ENCODE measurements at places on chromosomes 7 and 10. TPM values are rescaled to one million over a fixed set of nuclear protein-coding genes. Genes with fewer than 3 reads are reported as not detected.
A peak's percentile ranks its signal among the peaks of the same experiment; 100 is the strongest.

- no peak for DNase-seq
These were observed 50.5 kb downstream of the MALSU1 start for GRCh38 chr7:23349484-23350157.

Gene AEBP1
- total RNA-seq, result not detected

GRCh38 chr7:84161398-84161797 lies 33.2 kb downstream of the SEMA3A start:
- DNase-seq, result no peak

- no peak for DNase-seq
These were observed 393.8 kb downstream of the LRMDA start for GRCh38 chr10:75825235-75825634.

GRCh38 chr7:86598721-86599120 lies 45.0 kb upstream of the GRM3 start:
- no peak for DNase-seq

Gene CALML3
- not detected for total RNA-seq

Gene DRGX
- not detected for total RNA-seq

GRCh38 chr10:26780106-26780792 lies 80.5 kb downstream of the ABI1 start:
- no peak for DNase-seq

GRCh38 chr10:74061104-74061503 lies 63.2 kb downstream of the VCL start:
- no peak for DNase-seq

Gene MSMB
- total RNA-seq, result not detected

DNA sequence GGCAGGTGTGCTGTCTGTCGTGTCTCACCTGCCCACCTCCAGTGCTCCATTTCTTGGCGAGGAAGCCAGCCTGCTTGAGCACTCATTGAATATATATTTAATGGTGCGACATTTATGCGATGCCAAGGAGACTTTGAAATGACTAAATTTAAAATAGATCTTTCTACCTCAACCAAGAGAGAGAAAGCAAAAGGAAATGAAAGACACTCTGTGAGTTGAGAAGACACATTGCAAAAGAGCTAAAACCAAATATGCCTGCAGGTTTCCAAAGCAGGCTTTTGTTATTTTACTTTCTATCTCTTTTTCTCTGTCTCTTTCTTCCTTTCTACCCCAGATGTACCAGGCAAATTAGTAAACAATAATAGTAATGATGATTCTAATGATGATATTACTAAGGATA lies 53.6 kb upstream of the AOAH start:
- no peak for DNase-seq

- DNase-seq, result no peak
These were observed 117.9 kb downstream of the NKX6-2 start for GRCh38 chr10:132668048-132668394.

GRCh38 chr10:120477743-120478141 lies 20.7 kb downstream of the PLPP4 start:
- DNase-seq, result peak; percentile 66

- no peak for DNase-seq
These were observed 5.3 kb upstream of the DEPP1 start for GRCh38 chr10:44983895-44984278.

GRCh38 chr7:50679218-50680007 lies 103.3 kb downstream of the GRB10 start:
- peak; percentile 11 for DNase-seq

- DNase-seq, result no peak
These were observed 41.3 kb downstream of the PHTF2 start for GRCh38 chr7:77839919-77840318.

DNA sequence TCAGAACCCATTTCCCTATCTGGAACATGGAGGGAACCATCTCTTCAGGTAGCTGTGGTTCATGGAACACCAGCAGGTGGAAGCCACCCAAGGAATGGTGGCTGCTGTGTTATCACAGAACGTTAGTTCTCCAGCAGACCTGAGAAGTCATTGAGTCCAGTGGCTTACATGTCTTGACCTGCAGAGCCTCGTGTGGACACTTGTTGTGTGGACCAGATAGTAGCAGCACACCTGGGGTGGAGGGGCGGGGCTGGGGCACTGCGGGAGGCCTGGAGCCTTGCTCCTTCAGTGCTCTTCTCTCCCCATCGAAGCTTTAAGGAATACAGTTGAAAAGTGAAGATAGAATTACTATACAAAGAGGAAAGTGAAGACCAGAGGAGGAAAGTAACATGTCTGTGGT lies 42.4 kb downstream of the VWA2 start:
- DNase-seq, result no peak

DNA sequence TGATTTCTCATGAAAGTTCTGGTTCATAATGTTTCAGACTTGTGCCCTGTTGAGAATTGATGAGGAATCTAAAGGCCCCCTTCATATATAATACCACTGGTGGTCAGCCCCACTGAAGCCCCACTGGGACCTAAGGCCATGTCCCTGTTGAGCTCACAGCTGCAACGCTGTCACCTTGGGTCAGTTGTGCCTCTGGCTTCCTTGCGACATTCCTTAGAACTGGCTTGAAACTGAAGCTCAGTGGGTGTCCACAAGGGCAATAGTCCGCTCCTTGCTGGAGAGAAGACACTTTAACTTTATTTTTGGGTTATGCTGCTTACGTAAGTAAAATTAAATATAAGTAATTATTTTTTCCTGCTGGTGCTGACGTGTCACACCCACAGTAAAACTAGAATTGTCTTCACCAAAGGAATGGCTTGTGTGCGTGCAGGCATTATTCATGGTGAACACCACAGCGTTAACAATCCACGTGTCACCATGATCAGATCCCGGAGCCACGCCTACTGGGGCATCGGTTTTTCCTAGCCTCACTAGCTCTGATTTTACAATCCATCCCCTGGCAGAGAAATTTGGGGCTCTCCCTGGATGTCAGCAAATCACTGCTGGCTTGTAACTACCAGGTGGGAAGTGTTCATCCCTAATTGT lies 66.5 kb downstream of the BICC1 start:
- no peak for DNase-seq

DNA sequence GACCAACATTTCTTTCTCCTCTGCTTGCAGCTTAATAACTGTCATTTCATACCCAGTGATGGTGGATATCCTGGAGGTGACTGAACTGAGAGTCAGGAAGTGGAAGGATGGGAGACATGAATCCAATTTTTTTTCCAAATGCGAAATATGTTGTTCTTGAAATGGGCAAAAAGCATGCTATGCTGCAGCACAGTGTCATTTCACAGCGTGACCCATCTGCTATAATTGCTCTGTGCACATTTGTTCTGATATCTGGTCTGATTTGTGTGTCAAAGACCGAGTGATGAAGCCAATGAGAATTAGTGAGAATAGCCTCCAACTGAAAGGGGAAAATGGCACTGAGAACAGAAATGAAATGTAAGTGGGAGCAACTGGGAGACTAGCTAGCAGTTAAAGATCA lies 329.6 kb upstream of the PHYHIPL start:
- no peak for DNase-seq

DNA sequence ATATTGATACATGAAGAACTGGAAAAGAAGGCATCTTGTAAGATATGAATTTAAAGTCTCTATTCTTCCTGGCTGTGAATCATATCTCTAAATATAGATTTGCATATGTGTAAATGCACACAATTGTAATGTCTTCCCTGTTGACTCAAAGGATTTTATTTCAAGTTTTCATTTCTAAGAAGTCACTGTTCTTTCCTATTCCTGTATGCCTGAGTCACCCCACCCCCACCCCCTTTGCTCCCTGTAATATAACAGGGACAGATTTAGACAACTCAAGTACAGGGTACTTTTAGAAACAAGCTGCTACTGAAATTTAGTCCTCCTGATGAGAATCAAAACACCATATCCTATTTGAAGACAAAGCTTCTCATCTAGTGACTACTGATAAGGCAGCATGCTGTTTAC lies 43.0 kb upstream of the HECTD2 start:
- no peak for DNase-seq

DNA sequence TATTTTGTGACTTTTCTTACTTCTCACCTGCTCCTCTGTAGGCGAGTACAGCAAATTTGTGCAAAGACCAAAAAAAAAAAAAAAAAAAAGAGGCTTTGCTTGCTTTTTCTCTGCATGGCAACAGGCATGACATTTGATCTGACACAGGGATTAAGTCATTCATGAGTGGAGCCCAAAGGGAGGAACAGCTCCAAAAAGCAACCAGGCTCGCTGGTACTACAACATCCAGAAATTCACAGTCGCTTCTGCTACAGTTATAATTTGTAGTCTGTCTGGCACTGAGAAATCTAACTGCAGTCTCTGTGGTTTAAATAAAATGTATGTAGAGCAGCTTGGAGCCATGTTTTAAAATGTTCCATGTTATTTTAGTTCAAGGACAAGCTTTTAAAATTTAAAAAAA lies 31.7 kb downstream of the MKX start:
- DNase-seq, result no peak

DNA sequence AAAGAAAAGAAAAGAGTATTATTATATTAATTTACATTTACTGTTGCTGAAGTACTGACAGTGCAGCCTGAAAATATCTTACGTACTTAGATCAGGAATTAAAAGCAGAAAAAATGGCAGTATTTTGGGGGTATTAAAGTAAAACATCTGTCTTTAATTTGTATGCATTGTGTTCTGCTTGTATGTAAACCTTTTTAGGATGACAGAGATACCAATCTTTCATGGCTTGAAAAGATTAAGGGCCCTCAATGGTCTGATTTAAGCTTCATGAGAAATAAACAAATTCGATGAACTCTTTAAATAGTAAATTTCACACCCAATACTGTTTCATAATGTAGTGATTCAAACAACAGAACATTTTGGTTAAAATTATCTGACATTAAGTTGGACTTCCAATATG lies 116.3 kb downstream of the MLLT10 start:
- no peak for DNase-seq

Gene HMX3
- total RNA-seq, result 10.8 TPM

Measured in SJSA1 (cell line).